Osteoblast (primary cell): ENCODE measurements at places on chromosomes 2 and 18. TPM values are rescaled to one million over a fixed set of nuclear protein-coding genes. Genes with fewer than 3 reads are reported as not detected.

The FLACC1 gene
- 0.72 and 1.5 TPM in 2 replicates for total RNA-seq

DNA sequence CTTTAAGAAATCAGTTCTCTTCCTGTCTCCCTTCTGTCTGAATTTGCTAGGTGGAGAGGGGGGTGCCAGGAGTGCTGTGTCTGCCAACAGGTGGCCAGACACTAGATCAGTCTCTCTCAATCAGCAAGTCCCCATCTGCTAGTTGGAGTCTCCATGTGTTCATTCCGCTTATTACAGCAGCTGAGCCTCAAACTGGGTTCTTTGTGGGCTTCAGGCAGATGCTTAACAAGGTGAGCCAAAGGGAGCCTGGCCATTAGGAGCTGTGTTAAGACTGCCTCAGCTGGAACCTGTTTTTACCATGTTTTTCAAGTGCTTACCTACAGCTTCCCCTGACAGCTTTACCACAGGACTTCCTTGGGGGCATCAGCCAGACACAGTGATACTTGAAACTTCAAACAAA is 401.9 kb downstream of the LRP1B start:
- no peak for DNase-seq

GRCh38 chr2:233098618-233099017 is 38.5 kb downstream of the INPP5D start:
- DNase-seq = no peak

GRCh38 chr2:134852518-134852917 is 14.1 kb downstream of the ACMSD start:
- no peak for DNase-seq
